ENCODE measurements at places on chromosomes 2 and 18. TPM values are rescaled to one million over a fixed set of nuclear protein-coding genes. Genes with fewer than 3 reads are reported as not detected.

MATN3 gene
- total RNA-seq = 0.49 TPM

CENPA gene
- 1.6 TPM for total RNA-seq

LAMA1 gene
- total RNA-seq = 26.7 TPM

AQP12A gene
- not detected for total RNA-seq

LINC00305 gene
- total RNA-seq = not detected

SPDYA gene
- total RNA-seq = 0.36 TPM

PTMA gene
- total RNA-seq = 435 TPM

SFTPB gene
- total RNA-seq = not detected

PRKCE gene
- total RNA-seq = 13.1 TPM

CETN1 gene
- total RNA-seq = not detected

SERPINB11 gene
- total RNA-seq = not detected

FSHR gene
- total RNA-seq = not detected

SP140 gene
- not detected for total RNA-seq

C2orf74 gene
- total RNA-seq = 2.3 TPM

TUBA3D gene
- not detected for total RNA-seq

ERFE gene
- total RNA-seq = 24.2 TPM

MRPL53 gene
- total RNA-seq = 28.7 TPM

ZNF396 gene
- total RNA-seq = 0.54 TPM

ZSWIM2 gene
- not detected for total RNA-seq

DNER gene
- total RNA-seq = 14.1 TPM

MPP4 gene
- 1.3 TPM for total RNA-seq

CLEC4F gene
- total RNA-seq = not detected

GALR1 gene
- total RNA-seq = not detected

ANO7 gene
- 1.6 TPM for total RNA-seq

HJURP gene
- total RNA-seq = 6.3 TPM

CPO gene
- total RNA-seq = not detected

ITPRID2 gene
- 67.2 TPM for total RNA-seq

TMEM169 gene
- 0.65 TPM for total RNA-seq

RGPD3 gene
- total RNA-seq = 0.90 TPM

PXDN gene
- total RNA-seq = 588 TPM

MARCO gene
- total RNA-seq = not detected

POMC gene
- 2.8 TPM for total RNA-seq
